Activated CD4-positive, alpha-beta memory T cell treated with anti-CD3 and anti-CD28 coated beads for 36 hours (primary cell): ENCODE measurements at places on chromosomes 1 and 21. TPM values are rescaled to one million over a fixed set of nuclear protein-coding genes. Genes with fewer than 3 reads are reported as not detected.

DNA sequence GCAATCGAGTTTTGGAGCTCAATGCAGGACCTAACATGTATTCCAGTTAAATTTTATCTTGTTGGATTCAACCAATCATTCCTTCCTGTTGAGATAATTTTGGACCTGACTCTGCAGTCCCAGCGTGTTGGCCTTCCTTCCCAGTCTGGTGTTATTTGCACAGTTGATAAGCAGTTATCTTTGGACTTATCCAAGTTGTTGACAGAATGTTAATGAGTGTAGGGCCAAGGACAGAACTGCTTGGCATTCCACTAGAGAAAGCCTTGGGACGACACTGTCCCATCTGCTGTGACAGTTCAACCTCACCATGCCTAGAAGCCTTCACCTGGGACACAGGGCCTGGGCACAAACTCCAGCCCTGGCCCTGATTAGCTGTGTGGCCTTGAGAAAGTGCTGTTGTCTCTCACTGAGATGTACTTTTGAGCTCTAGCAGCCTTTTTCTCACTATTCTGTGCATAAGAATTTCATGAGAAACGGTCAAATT, 104.1 kb upstream of the SLC25A33 start:
- no peak for DNase-seq
- H3K4me1 ChIP-seq = no peaks in the 10 kb centered on the region
- no peak overlapping the region for H3K4me3 ChIP-seq
- H3K27me3 ChIP-seq = peaks cover 5% of the 10 kb centered on the region
- H3K27ac ChIP-seq = no peak overlapping the region

DNA sequence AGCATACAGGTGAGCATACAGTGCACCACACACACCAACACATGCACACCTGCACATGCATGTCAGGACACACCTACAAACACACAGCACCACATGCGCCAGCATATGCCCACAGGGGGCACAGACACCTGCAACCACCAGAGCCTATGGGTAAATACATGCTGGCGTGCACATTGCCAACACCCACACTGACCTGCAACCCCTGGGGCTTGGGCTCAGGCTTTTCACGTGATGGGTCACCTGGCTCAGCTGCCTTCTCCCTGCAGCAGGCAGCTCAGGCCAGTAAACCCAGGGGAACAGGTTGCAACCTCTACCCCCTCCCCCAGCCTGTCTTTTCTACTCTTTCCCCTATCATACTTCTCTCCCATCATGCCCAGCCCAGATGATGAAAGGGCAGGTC, 8.1 kb downstream of the CD247 start:
- DNase-seq = no peak
- peaks cover 50% of the 10 kb centered on the region for H3K36me3 ChIP-seq
- H3K27ac ChIP-seq = peak overlapping the region; percentile 23
- peak overlapping the region; percentile 8 for H3K4me3 ChIP-seq

- peak overlapping the region; percentile 85 for H3K4me3 ChIP-seq
- H3K36me3 ChIP-seq = peaks cover 7% of the 10 kb centered on the region
- no peak for DNase-seq
- peaks cover 32% of the 10 kb centered on the region for H3K4me1 ChIP-seq
- peak overlapping the region; percentile 79 for H3K27ac ChIP-seq
Measured at GRCh38 chr1:227729144-227729880, 5.8 kb downstream of the JMJD4 start.

- no peaks in the 10 kb centered on the region for H3K36me3 ChIP-seq
- no peaks in the 10 kb centered on the region for H3K27me3 ChIP-seq
- no peak overlapping the region for H3K4me3 ChIP-seq
- DNase-seq = no peak
- no peaks in the 10 kb centered on the region for H3K4me1 ChIP-seq
Measured at GRCh38 chr1:62425041-62425440, 11.8 kb upstream of the USP1 start.

- H3K4me3 ChIP-seq = no peak overlapping the region
- DNase-seq = no peak
- peaks cover 2% of the 10 kb centered on the region for H3K36me3 ChIP-seq
- H3K27me3 ChIP-seq = no peaks in the 10 kb centered on the region
- peaks cover 19% of the 10 kb centered on the region for H3K4me1 ChIP-seq
- no peak overlapping the region for H3K27ac ChIP-seq
Measured at GRCh38 chr1:179195376-179195775, 34.1 kb downstream of the ABL2 start.

GRCh38 chr1:3910857-3911845, 11.1 kb upstream of the C1orf174 start:
- peak; percentile 82 for DNase-seq
- no peaks in the 10 kb centered on the region for H3K36me3 ChIP-seq
- peaks cover 7% of the 10 kb centered on the region for H3K4me1 ChIP-seq

DNA sequence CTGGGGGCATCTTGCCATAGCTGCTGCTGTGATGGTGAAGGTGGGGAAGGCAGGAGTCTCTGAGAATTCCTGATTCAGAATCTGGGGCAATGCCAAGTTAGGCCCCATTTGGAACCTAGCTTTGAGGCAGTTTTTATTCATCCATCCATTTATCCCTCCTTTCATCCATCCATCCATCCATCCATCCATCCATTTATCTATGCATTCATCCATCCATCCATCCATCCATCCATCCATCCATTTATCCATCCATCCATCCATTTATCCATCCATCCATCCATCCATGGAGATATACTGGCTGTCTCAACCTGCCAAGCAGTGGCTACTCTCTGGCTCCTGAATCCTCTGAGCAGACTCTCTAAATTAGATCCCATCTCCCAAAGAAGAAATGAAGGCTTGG, 83.1 kb downstream of the PRDM16 start:
- peaks cover 14% of the 10 kb centered on the region for H3K27me3 ChIP-seq
- H3K36me3 ChIP-seq = no peaks in the 10 kb centered on the region
- H3K4me3 ChIP-seq = no peak overlapping the region
- DNase-seq = no peak
- H3K27ac ChIP-seq = no peak overlapping the region

DNA sequence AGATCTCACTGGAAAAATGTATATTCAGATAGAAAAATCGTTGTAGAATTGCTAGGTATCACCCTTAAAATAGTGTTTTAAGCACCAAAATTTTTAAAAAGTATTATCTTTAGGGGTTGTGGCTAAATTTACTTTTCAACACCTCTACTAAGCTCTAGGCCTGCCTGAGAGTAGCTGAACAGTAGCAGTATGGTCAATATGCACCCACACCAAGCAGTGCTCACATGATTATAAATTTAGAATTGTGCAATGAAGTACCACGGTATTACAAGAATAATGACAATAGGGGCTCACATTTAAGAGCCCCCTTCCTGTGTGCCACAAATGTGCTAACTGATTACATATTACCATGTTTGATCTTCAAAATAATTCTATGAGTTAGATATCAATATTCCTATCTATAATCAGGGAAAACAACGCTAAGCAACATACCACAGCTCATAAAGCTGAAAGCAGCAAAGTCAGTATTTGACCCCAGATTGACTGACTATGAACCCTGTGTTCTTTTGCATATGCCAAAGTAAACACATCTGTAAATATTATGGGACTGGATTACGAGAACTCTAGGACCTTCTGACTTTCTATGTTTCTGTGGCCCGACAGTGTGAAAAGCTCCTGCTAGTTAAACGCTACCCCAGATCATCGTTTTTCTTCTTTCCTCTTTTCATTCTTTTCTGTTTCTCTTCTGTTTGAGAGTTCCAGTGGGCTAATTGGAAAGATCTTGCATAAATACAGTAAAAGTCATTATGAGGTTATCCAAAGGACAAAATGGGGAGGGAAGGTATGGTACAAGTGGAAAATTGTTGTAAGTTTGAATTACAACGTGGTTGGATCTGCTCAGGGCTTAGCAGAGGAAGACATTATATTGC, 201.1 kb upstream of the C1orf87 start:
- H3K27me3 ChIP-seq = no peaks in the 10 kb centered on the region
- DNase-seq = no peak
- no peaks in the 10 kb centered on the region for H3K36me3 ChIP-seq
- H3K4me1 ChIP-seq = no peaks in the 10 kb centered on the region
- no peak overlapping the region for H3K4me3 ChIP-seq

- no peak overlapping the region for H3K27ac ChIP-seq
- peaks cover 17% of the 10 kb centered on the region for H3K27me3 ChIP-seq
- no peak overlapping the region for H3K4me3 ChIP-seq
- H3K36me3 ChIP-seq = no peaks in the 10 kb centered on the region
- DNase-seq = no peak
- H3K4me1 ChIP-seq = no peaks in the 10 kb centered on the region
Measured at GRCh38 chr1:222543817-222544216, 4.1 kb downstream of the HHIPL2 start.

GRCh38 chr1:222224156-222224555, 323.7 kb downstream of the HHIPL2 start:
- H3K4me3 ChIP-seq = no peak overlapping the region
- no peak for DNase-seq
- no peak overlapping the region for H3K27ac ChIP-seq
- peaks cover 3% of the 10 kb centered on the region for H3K36me3 ChIP-seq

DNA sequence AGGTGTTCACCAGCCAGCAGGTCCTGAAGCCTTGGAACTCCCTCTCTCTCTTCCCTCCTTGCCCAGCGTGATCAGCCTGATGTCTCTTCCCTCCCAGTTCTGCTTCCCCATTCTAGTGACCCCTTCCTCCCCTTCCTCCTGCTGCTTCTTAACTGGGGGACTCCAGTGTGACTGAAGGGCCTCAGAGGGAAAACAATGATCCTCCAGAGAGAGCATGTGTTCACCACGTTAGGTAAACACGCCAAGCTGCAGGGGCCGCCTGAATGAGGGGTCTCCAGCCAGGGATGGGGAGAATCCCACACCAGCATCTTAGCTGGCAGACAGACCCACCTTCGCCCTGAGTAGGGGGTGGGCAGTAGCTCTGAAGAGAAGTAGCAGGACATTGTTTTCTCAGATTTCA, 124.8 kb downstream of the TMEM53 start:
- no peaks in the 10 kb centered on the region for H3K4me1 ChIP-seq
- no peak overlapping the region for H3K27ac ChIP-seq
- no peaks in the 10 kb centered on the region for H3K36me3 ChIP-seq
- H3K27me3 ChIP-seq = peaks cover 2% of the 10 kb centered on the region
- DNase-seq = no peak

DNA sequence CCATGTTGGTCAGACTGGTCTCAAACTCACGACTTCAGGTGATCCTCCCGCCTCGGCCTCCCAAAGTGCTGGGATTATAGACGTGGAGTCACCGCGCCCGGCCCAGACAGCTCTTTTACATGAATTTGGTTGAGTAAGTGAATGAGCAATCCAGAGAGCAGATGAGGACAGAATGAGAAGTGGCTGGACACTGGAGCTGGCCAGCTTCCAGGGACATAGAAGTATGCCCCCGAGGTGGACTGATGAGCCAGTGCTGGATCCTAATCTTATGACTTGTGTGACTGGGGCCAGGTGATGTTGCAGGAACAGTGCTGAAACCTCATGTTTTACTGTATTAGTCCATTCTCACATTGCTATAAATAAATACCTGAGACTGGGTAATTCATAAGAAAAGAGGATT, 35.9 kb upstream of the KANK4 start:
- DNase-seq = no peak
- no peak overlapping the region for H3K4me3 ChIP-seq
- H3K4me1 ChIP-seq = no peaks in the 10 kb centered on the region
- no peaks in the 10 kb centered on the region for H3K36me3 ChIP-seq
- H3K27ac ChIP-seq = no peak overlapping the region

DNA sequence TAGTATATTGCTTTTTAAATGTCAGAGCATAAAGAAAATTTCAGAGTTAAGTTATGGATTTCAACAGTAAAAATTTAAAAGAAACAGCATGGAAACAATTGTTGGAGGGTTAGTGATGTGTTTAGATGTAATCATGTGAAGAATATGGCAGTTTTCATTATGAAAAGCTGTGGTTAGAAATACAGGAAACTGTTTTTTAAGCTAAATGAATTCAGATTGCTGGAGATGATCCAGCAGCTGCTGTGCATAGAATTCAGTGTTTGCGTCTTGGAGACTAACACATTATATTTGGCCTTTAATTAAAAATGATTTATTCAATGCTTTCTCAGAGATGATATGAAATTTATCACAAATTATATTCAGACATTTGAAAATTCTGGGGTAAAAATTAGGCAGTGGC, 273.6 kb upstream of the LRRC7 start:
- H3K27me3 ChIP-seq = no peaks in the 10 kb centered on the region
- no peaks in the 10 kb centered on the region for H3K4me1 ChIP-seq

- H3K4me1 ChIP-seq = peaks cover 16% of the 10 kb centered on the region
- no peak for DNase-seq
- H3K4me3 ChIP-seq = no peak overlapping the region
Measured at GRCh38 chr1:19177811-19178210, 32.3 kb downstream of the UBR4 start.

DNA sequence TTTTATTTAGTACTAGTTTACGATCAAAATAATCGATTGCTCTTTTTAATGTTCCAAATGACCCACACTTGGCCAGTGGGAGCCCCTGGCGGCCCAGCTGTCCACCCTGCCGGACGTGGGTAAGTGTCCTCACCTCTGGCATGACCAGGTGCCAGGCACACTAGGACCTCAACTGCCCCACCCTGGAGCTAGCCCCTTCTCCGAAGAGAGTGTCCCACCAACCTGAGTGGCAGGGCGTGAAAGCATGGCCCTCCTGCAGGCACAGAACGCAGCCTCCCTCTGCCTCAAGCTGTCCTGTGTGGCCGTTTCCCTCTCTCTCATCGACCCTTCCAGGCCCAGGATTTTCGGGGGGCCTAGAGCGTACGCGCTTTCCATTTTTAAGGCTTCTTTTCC, 32.9 kb upstream of the AGPAT3 start:
- no peaks in the 10 kb centered on the region for H3K36me3 ChIP-seq
- no peak overlapping the region for H3K4me3 ChIP-seq
- peaks cover 28% of the 10 kb centered on the region for H3K27me3 ChIP-seq
- H3K4me1 ChIP-seq = no peaks in the 10 kb centered on the region
- no peak overlapping the region for H3K27ac ChIP-seq

DNA sequence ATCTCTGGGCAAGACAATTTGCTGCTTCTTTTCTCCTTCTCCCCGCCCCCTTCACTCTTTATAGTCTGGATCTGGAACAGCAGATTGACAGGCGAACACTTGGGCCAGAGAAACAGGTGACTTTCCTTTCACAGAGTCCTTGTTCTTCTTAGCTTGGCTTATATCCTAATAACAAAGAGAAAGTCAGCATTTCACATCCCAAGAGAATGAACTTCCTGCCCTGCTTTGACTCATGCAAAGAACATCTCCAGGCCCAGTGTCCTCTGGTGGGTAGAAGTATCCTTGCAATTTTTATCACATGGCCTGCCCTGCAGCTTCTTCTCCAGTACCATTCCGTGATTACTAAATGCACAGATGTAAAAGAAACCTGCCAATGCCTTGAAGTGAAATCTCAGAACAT, 764.4 kb downstream of the ADGRL2 start:
- H3K4me3 ChIP-seq = no peak overlapping the region
- H3K36me3 ChIP-seq = no peaks in the 10 kb centered on the region
- H3K27ac ChIP-seq = no peak overlapping the region
- no peak for DNase-seq

GRCh38 chr21:31660259-31660565, 719 bp downstream of the SOD1 start:
- H3K27ac ChIP-seq = peak overlapping the region; percentile 95
- H3K4me1 ChIP-seq = peaks cover 63% of the 10 kb centered on the region
- H3K27me3 ChIP-seq = no peaks in the 10 kb centered on the region

Gene HSF2BP
- total RNA-seq = 0.50 TPM

Gene KCNE2
- total RNA-seq = not detected

Gene RSRP1
- total RNA-seq = 143 TPM

Gene TGFB2
- not detected for total RNA-seq

Gene RGS16
- 49.8 TPM for total RNA-seq

Gene MMEL1
- total RNA-seq = 1.2 TPM

Gene HSD3B2
- not detected for total RNA-seq

Gene FOXO6
- 0.19 TPM for total RNA-seq

Gene SLC44A5
- total RNA-seq = 0.40 TPM

Gene DUSP23
- total RNA-seq = 28.3 TPM

Gene GUCA2A
- not detected for total RNA-seq

Gene AGT
- not detected for total RNA-seq
